ENCODE measurements at places on chromosomes 16 and 17.

DNA sequence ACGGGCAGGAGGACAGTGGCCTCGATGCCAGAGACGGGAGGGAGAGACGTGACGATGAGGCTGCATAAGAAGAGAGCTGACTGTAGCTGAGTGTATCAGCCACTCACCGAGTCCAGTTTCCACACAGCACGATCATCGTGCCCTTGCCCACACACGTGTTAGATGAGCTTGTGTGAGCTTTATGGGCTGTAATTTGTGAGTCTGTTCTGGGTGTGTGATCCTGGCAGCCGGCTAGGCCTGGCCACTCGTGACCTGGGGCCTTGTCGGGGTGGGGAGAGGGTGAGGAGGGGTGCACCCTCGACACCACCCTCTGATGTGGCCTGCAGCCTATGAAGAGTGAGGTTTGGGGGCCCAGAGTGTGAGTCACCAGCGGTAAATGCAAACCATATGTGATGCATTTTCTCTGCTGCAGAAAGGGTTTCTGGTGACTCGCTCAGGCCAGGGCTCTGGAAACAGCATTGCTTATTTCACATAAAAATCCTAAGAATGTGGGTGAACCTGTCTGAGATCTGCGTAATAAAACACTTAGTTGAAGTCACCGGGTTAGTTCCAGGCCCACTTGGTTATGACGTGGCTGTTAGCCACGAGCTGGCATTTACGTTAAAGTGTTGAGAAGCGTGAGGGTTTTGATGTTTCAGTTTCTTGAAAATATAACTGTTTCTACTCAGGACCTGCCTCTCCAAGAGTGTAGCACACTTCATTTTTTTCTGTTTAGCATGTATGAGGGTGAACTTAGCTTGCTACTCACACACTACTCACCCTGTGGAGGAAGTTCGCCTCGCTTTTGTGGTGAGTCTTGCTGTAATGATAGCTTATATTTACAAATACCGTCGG, 4.2 kb downstream of the METRNL start:
- DNase-seq = peak; percentile 75

DNA sequence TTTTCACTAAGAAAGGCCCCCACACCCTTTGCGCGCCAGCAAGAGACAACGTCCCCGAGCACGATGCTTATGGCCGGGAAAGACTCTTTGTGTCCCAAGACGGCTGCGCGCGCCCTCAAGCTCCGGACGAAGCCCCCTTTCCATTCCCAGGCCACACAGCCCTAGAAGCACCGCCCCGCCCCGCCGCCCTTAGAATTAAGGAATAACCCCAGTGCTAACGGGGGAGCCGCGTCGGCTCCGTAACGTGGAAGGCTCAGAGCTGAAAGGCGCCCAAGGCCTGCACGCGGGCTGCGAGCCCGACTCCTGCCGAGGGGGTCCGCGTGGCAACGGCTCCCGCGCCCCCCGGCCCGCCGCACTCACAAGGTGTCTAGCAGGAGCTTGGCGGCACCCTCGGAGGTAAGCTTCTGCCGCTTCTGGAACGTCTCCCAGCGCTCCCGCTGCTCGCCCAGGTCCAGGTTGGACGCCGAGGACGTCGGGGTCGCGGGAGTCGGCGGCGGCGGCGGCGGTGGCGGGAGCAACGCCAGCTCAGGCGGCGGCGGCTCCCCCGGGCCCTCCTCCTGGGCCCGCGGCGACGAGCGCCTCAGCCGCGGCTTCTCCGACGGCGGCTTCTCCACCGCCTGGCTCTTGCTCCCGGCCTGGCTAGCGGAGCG, 477 bp downstream of the CENPV start:
- DNase-seq = peak; percentile 48

DNA sequence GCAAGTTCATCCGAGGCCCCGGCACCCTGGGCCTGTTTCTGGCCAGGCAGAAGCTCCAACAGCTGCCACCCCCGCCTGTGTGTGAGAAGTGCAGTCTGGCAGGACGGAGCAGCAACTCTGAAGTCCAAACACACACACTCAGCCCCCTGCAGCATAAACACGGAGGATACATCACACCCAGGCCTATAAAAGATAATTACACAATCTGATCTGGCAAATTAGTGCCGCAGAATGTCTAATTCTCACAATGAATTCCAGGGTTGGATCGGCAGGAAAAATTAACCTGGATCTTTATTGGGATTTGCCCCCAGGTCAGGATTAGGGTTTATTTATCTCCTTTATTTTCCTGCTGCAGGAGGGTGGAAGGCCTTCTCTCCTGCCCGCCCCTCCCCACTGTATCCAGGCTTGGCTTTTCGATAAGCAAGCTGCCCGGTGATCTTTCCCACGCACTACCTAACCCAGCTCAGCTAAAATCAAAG, 311.4 kb downstream of the SOX9 start:
- DNase-seq = no peak

DNA sequence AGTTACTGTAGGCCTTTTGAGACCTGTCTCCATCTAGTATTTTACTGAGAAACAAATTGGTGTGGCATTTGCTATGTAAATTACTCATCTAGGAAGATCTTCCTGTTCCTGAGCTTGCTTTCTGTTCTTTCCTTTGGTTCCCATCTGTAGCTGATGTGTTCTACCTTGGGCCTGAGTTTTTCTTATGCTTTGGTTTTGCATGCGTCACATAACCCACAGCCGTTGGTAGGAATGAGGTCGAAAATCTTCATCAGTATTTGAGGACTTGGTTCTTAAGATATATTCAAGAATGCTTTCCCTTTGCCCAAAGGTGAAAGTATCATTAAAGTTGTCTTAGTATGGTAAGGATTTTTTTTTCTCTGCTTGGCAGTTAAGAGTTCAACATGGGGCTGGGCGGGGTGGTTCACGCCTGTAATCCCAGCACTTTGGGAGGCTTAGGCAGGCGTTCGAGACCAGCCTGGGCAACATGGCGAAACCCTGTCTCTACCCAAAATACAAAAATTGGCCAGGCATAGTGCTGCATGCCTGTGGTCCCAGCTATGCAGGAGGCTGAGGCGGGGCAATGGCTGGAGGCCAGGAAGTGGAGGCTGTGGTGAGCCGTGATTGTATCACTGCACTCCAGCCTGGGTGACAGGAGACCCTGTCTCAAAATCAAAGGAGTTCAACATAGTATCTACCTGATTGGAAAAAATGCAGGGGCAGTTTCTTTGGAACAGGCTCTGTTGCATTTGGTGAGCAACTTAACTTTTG, 28.8 kb downstream of the IST1 start:
- no peak for DNase-seq

GRCh38 chr16:50102051-50102746, 36.4 kb downstream of the HEATR3 start:
- DNase-seq = no peak

- no peak for DNase-seq
Measured at GRCh38 chr16:78720416-78720815, 621.0 kb downstream of the WWOX start.

DNA sequence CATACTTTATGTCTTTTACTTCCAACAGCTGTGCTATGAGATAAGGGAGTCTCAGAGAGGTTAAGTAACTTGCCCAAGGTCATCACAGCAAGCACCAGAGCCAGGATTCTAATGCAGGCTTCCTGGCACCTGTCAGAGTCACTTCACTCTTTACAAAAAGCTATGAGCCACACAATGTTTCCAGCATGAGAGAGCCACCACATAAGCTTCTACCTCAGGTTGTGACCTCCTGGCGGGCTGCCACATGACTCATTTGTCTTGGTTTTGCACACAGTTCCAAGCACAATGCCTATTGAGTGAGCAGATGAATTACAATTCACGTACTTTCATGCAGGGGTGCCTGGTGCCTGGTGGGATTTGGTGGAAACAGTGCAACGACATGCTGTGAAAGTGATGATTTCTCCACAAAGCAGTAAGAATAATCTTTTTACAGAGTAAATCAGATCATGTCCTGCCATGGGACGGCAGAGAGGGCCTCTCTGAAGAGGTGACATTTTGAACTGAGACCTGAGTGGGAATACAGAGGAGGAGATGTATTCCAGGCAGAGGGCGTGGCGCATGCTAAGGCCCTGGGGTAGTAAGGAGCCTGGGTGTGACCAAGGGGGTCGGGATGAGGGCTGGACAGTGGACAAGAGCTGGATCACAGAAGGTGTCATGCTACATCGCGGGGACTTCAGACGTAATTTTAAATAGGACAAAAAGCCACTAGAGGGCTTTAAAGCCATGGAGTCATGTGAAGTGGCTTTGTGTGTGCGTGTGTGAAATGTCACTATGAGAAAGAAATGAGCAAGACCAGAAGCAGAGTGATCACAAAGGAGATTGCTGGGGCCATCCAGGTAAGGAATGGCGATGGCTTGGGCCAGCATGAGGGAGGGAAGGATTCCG, 53.4 kb downstream of the CACNG3 start:
- no peak for DNase-seq

DNA sequence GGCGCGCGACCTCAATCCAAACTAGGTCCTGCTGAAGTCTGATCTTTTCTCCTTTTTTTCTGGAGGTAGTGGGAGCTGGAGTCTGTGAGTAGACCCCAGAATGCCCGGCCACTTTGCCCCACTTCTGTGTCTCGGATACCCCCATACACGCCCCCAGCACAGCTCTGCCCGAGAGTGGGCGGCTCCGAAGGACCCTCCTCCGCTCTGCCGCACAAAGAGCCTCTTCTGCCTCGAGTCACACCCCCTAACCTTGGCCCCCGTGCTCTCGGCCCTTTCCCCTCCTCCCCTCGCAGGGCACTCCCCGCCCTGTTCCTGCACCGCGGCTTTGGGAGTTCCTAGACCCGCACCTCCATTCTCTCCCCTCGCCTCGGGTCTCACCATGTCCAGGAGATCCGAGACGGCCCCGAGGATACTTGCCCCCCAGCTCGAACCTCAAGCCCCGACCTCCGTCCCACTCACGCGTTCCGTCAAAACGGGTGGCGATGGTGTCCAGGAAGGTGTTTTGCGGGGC, 476 bp downstream of the KCNH4 start:
- no peak for DNase-seq

GRCh38 chr17:31586946-31587345, 195.5 kb downstream of the RAB11FIP4 start:
- DNase-seq = no peak

DNA sequence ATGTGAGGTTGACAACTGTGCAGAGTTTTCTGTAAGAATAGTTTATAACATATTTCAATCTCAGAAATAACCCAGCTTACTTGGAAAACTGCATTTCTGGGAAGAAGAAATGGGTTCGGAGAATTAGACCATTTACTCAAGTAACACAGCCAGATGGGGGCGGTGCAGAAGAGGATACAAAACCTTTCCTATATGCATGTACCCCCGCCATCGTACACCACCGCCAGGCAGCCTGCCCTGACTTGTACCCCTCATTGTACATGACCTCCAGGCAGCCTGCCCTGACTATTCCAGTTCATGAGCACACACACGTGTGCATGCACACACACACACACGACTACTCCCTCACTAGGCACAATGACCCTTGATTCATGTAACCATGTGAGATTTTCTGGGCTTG, 154.0 kb downstream of the C16orf78 start:
- no peak for DNase-seq

GRCh38 chr16:84672276-84673202, 24.2 kb downstream of the KLHL36 start:
- DNase-seq = peak; percentile 85

GRCh38 chr17:18860161-18860972, 2.4 kb downstream of the PRPSAP2 start:
- DNase-seq = no peak

- DNase-seq = no peak
Measured at GRCh38 chr17:19928299-19928698, 49.3 kb downstream of the AKAP10 start.

DNA sequence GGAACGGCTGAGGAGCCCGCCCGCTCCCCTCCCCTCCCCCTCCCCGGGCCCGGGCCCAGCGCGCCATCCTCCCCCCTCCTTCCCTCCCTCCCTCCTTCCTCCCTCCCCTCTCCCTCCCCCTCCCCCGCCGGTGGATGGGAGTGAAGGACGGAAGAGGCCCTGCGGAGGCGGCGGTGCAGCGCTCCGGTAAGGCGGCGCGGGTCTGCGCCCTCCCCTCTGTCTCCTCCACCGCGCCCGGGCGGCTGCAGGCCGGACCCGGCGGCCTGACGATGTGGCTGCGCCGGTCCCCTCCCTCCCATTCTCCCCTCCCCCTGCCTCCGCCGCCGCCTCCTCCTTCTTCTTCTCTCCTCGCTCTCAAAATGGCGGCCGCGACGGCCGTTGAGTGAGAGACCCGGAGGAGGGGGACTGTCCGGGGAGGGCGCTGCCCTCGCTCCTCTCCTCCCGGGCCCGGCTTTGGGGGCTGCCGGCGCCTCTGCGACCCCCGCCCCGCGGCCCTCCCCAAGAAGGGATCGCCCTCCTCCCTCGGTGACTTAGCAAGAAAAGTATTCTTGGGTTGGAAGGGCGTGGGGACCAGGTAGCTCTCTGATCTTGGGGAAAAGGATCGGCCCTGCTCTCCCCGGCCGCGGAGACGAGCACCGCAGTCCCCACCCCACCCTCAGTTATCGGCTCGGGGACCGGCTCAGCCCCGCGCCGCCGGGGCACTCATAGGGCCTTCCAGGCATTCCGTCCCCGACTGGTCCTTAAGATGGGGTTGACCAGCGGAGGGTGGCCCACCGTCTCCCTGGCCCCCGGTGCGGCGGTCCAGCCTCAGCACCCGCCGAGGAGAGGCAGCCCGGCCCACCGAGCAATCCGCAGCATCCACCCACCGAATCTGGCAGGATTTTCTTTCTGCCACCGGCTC, 617 bp downstream of the PAFAH1B1 start:
- peak; percentile 77 for DNase-seq

GRCh38 chr17:2053380-2054261, 1.3 kb upstream of the HIC1 start:
- peak; percentile 81 for DNase-seq

- DNase-seq = no peak
Measured at GRCh38 chr16:22763437-22764080, 50.4 kb upstream of the HS3ST2 start.

DNA sequence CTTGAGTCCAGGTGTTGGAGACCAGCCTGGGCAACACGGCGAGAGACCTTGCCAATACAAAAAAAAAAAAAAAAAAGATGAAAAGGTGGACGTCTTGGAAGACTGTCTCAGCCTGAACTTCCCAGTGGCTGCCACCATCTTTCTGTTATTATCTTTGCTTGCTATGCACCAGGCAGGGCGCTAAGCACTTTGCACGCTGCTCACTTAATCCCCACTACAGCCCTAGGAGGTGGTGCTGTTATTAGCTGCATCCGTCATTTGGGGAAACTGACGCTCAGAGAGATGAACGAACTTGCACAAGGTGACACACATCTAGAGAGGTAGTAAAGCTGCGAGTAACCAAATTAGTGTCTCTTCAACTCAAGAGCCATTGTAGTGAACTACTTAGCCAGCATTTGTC, 708 bp upstream of the CPPED1 start:
- no peak for DNase-seq

DNA sequence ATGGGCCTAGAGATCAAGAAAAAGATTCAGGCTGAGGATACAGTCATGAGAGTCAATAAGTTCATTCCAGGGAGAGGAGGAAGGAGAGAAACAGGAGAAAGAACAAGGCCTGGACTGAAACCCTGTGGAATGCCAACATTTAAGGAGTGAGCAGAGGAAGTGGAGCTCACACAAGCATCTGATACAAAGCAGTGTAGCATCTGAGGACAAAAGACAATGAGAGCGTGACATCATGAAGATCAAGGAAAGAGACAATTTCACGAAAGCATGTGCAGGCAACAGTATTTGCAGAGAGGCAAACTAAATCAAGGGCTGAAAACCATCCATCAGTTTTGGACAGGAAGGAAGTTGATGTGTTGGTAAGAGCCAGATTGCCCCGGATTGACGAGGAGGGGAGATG, 25.3 kb upstream of the SCNN1B start:
- no peak for DNase-seq

GRCh38 chr17:79939094-79939435, 96.6 kb downstream of the TBC1D16 start:
- DNase-seq = no peak
